Stimulated activated naive B cell treated with anti-CD40 and anti-IgM and Interleukin-4, amounts not matched to agents 10 μg/mL and 1 μg/mL and 100 μg/mL, for 72 hours (primary cell): ENCODE measurements at places on chromosomes 16 and 17.
A peak's percentile ranks its signal among the peaks of the same experiment; 100 is the strongest.

DNA sequence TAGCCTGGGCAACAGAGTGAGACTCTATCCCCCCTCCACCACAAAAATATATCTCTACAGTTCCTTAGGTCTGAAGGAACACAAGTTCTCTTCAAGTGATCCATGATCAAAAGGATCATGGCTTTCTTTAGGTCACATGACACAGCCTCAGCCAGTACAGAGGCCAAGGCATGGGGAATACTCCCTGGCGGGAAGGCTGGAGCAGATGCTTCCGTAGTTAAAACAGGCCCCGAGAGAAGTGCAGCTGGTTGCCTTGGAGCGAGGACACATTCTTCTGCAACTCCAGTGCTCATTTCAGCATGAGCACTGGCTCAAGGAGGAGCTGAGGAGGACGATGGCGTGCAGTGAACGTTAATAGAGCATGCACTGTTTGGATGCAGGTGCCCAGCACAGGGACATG is 13.5 kb downstream of the CDIP1 start:
- no peak for DNase-seq

DNA sequence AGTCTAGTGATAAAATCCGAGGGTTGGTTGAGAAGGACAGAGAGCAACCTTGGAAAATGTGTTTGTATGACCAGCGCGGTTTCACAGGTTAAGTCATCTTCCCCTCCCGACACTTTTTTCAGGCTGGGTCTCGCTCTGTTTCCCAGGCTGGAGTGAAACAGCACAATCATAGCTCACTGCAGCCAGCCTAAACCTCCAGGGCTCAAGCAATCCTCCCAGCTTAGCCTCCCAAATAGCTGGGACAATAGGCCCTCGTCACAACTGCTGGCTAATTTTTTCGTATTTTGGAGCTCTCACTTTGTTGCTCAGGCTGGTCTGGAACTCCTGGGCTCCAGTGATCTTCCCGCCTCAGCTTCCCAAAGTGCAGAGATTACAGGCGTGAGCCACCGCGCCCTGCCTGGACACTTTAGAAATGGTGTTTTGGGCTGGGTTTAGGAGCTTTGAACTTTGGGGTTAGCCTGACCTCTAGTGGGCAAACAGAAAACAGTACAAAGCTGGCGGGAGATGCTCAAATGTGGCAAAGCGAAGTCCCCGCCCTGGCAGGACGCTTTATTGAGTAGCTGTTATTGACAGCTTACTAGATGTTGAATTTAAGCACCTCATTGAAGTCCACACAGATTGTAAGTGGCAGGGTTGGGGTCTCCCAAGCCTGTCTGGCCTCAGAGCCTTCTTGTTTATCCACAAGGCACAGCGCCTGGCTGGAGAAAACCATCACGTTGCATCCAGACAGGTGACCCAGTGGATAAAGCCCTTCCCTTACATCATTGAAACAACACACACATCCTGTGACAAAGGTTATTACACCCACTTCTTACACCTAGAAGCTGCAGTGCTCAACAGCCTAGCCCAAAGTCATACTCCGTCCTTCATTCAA is 34.7 kb upstream of the RBBP6 start:
- peak; percentile 46 for DNase-seq

DNA sequence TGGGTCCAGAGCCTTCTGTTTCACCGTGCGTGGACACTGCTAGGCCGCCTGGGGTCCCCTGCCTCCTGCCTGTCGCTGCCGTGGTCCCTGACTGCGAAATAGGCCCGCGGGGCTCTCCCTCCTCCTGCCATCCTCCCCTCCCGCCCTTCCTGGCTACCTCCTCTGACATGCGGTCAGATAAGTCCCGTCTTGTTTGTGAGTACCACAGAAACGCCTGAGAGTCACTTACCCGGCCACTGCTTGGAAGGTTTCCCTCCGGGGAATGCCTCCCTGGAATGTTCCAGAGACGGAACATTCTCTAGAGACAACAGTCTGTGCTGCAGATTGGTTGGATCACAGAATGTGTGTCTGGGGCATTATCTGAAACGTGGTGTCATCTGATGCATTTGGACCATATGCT is 22.7 kb downstream of the CIBAR2 start:
- DNase-seq: no peak

GRCh38 chr17:49715717-49716279 is 8.0 kb upstream of the SLC35B1 start:
- no peak for DNase-seq

GRCh38 chr16:57682809-57683635 is 11.6 kb upstream of the DRC7 start:
- DNase-seq: no peak

GRCh38 chr17:32928586-32929535 is 908 bp downstream of the TMEM98 start:
- no peak for DNase-seq

- DNase-seq: no peak
Observed at GRCh38 chr17:82399041-82399441, 19.1 kb upstream of the HEXD start.
